ENCODE measurements at places on chromosomes 7 and 10.

DNA sequence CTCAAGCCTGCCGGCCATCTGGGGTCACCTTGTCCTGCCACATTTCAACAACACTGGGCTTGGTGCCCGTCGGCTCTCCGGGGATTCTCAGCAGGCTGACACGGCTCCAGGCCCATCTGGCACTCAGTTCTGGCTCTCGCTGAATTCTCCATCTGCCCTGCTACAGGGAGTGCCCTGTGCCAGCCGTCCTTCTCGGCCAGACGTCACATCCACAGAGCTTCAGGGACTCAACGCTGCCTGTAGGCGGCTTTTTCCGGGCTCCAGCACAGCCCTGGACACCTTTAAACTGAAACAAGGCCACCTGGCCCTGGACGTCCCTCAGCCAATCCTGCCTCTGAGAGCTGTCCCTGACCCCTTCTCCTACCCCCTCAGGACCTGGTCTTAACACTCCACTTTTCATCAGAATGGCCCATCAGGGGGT is 43.0 kb downstream of the TMEM130 start:
- DNase-seq: no peak

GRCh38 chr7:70778585-70778984 is 353.4 kb upstream of the GALNT17 start:
- no peak for DNase-seq

GRCh38 chr10:61187601-61188000 is 243.6 kb upstream of the RHOBTB1 start:
- DNase-seq: no peak

DNA sequence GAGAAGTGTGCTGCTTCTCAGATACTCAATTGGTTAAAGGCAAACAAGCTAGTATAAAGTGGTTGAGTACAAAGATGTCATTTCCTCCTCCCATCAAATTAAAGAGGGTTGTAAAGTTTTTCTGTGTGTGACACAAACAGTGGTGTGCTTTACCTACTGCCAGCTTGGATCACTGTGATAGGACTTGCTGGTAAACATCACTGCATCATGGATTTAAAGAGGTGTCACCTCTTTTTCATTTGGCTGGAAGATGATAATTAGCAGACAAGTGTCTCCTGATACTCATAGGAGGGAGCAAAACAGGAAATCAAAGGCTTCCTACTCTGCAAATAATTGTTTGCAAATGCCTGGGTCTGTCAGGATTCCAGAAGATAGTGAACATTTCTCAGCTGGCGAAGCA is 200.5 kb downstream of the MDFIC start:
- no peak for DNase-seq

DNA sequence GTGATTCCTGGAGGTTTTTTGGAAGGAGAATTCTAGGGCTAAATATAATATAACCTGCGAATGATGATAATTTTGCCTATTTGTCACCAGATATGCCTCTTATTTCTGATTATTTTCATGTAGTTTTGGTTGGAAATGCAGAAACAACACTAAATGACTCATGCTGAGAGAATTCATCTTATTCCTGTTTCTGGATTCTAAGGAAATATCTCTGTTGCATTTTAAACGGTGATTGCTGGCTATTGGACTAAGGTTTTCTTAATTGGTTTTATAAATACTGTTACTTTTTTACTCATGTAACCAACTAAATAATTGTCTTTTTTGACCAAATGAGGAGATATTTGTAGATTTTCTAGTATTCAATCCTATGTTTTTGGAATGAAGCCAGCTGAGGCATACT is 204.9 kb upstream of the NPSR1 start:
- DNase-seq: no peak

DNA sequence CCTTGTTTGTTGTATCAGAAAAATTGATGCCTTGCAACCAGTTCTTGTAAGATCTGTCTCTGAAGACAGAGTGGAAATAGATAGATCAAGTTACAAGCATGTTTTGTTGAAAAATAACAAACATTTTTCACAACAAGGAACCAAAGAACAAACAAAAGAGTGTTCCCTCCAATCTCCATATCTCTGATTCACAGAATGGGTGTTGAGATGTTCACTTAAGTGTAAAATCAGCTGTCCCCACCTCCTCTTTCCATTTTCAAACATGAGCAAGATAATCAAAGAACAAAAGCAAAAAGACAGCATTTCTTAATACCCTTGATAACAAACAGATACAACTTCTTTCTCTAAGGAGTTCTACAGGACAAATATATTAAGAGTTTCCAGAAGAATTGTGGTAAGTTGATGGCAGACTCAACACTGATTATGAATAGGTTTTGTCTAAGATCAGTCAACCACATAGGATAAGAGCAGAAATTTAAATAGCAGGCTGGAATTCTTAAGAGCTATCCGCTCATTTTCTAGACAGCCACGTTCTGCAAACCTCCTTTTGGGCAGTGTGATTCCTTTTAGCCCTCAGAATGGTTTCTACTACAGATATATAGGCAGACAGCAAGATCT is 970.9 kb upstream of the AUTS2 start:
- DNase-seq: no peak

DNA sequence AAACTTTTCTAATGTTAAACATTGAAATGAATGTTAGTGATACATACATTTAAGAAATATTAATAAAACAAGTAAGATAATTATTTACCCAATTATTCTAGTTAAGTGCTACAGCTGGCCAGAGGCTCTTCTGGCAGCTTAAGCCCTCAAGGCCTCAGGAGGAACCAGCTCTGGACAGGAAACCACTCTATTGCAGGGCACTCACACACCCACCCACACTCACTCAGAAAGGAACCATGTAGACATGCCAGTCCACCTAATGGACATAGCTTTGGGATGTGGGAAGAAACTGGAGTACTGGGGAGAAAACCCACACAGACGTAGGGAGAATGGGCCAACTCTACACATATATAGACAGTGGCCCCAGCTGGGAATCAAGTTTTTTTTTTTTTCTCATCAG is 28.2 kb downstream of the UMAD1 start:
- no peak for DNase-seq

DNA sequence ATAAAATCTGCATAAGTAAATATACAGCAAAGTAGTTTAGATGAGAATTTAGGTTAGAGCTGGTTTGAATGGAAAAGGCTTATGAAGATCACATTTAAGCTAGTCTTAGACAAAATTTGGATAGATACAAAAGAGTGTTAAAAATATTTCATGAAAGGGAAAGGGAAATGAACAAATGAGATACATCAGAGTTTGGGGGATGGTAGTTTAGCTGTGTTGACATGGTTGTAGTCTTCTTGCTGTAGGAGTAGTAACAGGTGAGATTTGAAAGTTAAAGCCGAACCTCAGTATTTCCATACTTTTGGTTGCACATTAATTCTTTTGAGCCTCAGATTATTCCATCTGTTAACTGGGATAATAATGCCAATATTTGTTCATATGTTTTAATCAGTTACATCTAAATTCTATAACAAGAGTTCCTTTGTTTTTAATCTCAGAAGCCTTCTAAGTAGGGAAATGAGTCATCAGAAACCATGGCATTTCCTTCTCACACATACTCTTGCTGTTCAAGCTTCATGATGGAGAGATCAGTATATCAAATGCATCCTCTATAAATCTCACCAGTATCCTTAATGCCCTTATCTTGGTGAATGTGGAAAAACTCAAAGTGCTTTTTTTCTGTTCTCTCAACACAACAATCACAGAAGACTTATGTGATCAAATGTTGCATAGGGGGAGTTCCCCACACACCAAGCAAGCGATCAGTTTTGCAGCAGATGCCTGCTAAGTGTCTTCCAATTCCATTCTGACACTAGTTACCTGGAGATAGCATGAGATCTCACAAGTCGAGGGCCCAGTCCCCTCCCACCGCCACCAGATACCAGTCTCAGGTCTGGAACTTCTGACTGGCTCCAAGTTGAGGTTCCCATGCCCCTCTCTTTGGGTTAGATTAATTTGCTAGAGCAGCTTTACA is 84.7 kb downstream of the MAPK8 start:
- DNase-seq: no peak

- no peak for DNase-seq
Observed at GRCh38 chr7:19677180-19677579, 31.7 kb downstream of the POLR1F start.

GRCh38 chr10:84654671-84655070 is 326.3 kb downstream of the CCSER2 start:
- no peak for DNase-seq

- DNase-seq: no peak
Observed at GRCh38 chr7:67847092-67847787, 850.6 kb downstream of the TYW1 start.

DNA sequence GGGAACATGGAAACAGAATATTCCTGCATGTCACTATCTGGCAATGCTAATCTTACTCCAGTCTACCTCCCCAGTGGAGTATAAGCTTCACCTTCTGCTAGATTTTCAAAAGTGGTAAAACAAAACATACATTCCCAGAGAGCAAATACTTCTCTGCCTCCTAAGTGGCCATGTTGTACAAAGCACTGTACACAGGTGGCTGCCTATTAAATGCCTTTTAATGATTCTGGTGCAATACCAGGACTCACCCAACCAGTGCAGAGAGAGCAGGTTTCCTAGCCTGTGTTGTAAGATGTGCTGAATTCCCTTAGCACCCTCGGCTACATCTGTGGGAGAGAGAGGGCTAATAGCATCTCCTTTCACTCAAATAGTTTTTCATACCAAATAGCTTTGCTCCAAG is 684.3 kb upstream of the NRP1 start:
- DNase-seq: no peak

- DNase-seq: no peak
Observed at GRCh38 chr7:36690514-36691187, 33.6 kb downstream of the AOAH start.

Data from stimulated activated CD8-positive, alpha-beta memory T cell treated with anti-CD3 and anti-CD28 coated beads, Interleukin-15, amount 100 ng/mL, for 48 hours (primary cell).